ENCODE measurements at places on chromosomes 6 and 20.

DNA sequence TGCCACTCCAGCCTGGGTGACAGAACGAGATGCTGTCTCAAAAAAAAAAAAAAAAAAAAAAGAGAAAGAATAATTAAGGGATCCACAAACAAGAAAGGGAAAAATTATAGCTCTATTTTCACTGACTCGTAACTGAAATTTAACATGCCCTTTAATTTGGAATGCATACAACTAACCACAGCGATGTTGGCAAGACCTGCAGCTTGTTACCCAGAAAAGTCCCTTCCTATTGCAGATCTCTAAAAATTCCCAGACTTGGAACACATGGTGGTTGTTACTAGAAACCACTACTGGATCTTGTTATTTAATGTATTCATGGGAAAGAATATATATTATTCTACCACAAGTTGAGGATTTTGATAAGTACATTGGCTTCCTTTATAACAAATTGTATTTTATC, 27.8 kb upstream of the SMIM28 start:
- no peak for DNase-seq

DNA sequence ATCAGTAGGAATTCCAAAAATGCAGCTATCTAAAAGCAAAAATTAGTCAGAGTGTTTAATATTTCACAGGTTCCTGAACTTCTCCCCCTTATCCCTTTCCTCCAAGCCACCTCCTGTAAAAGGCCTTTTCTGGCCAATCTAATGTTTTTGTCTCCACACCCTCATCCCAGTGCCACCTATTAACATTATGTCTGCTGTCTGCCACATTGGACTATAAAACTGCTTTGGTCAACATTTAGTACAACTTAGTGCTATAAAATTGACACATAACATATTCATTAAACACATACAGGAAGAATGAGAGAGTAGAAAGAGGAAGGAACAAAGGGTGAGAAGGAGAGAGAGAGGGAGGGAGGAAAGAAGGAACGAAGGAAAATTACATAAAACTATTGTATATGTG, 47.7 kb downstream of the MMUT start:
- no peak for DNase-seq

DNA sequence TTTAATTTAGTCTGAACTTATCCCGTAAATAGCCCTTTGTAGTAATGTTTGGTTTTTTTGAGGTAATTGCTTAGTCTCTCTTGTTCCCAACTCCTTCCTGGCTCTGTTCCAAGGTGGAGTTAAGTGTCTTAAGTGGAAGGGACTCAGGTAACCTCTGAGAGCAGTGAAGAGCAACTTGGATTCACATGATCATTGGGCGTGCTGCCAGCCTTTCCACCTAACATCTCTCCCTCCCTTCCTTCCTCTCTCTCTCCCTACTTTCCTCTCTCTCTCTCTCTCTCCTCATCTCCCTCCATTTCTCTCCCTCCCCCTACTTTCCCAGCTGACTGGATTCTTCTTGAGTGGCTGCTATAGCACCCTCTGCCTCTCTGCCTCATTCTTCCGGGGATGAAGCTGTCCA, 232.9 kb upstream of the SASH1 start:
- DNase-seq: no peak

GRCh38 chr20:61387954-61388348, 135.9 kb downstream of the CDH4 start:
- no peak for DNase-seq

DNA sequence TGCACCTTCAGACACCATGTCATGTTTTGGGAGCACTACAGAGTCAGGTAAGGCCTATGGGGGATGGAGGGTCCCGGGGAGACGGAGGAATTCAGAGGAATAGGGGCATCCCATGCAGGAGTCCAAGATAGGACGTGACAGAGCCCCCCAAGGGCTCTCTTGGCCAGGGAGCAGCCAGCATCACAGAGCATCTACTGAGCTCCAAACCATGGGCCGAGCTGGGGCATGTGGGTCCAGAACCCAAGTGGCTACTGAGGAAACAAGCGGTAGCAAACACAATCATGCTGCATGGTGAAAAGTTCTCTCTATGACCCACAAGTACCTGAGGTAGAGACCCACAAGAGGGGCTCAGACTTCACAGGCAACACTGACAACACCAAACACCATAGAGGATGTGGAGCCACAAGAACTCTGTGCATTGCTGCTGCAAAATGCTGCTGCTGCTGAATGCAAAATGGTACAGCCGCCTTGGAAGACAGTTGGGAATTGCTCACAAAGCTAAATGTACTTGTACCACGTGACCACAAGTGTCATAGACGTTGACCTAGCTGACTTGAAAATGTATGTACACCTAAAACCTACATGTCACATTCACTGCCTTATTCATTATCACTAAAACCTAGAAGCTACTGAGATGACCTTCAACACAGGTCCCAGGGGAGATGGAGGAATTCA, 33.4 kb upstream of the MAS1L start:
- peak; percentile 23 for DNase-seq

DNA sequence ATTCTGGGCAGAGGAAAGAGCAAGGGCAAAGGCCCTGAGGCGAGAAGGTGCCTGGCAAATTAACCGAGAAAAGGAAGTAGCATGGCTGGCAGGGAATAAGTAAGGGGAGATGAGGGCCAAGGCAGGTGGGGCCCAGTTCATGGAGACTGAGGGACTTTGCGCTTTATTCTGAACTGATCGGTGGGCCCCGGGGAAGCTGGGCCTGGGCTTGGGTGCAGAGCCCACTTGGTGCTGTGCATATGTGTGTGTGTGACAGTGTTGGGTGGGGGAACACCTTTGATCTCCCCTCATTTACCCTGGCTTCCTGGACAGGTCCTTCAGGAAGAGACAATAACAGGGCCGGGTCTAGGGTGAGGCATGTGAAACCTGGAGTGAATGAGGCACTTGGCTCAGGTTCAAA, 2.9 kb upstream of the MDFI start:
- no peak for DNase-seq

Data from ecto neural progenitor cell (in vitro differentiated cells).